Mucosa of descending colon (tissue), 3 donors: ENCODE measurements at places on chromosomes 16 and 17. TPM values are rescaled to one million over a fixed set of nuclear protein-coding genes. Genes with fewer than 3 reads are reported as not detected.

DNA sequence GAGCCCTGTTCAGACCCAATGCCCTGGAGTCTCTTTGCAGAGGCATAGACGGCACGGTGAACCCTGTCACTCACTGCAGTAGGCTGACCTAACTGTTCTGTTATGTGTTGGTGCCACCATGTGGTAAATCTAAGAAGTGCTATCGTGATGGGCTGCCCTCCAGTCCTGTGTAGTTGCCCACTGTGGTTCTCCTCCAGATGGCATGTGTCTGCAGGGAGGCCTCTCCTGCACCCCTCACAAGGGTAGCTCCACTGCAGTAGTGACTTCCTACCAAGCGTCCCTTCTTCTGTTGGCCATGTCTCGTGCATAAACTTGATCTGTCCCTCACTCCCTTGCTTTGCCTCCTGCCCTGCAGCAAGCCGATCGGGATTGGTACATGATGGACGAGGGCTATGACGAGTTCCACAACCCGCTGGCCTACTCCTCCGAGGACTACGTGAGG, 5.8 kb downstream of the DHX38 start:
- no peak for DNase-seq

DNA sequence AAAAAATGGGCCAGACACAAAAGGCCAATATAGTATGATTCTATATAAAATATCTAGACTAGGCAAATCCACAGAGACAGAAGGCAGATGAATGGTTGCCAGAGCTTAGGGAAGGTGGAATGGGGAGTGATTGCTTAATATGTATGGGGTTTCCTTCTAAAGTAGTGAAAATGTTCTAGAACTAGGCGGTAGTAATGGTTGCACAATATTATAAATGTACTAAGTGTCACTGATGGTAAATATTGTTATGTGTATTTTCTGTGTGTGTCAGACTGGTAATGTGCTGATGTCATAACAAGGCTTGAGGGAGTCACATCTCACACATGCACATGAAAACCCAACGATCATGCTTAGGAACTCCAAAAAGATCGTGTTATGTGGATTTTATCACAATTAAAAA, 106.9 kb upstream of the SIAH1 start:
- no peak for DNase-seq

DNA sequence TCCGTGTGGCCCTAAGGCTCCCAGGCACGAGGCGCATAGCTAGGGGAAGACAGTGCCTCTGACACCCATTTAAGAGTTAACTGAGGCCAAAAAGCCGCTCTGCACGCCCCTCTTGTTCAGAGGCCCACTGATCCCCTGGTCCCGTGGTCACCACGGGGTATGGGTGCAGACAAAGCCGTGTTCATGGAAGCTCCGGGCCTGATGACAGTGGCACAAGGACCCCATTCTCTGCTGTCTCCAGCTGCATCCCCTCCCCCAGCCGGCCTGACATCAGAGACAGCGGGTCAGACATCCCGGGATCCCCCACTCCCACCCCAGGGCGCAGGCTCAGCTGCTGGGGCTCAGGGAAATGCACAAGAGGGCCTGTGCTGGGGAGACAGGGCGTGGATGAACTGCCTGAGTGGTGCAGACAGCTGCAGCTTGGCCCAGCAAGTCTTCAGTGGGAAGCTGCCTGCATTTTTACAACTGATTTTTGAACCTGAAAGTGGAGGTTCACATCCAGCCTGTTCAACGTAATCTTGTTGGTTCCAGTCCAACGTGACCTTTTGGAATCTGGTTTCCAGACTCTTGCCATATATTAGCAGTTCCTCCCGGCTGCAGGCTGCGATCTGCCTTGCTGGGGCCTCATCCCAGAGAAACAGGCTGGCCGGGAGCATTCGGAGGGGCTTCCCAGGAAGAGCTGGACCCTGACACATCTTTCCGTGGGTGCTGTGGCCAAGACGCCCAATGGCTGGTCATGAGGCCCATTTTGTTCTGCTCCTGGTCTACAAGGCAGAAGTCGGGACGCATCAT, 9.7 kb upstream of the BAHCC1 start:
- no peak for DNase-seq

GRCh38 chr17:44782326-44782850, 23.6 kb downstream of the ADAM11 start:
- no peak for DNase-seq

DNA sequence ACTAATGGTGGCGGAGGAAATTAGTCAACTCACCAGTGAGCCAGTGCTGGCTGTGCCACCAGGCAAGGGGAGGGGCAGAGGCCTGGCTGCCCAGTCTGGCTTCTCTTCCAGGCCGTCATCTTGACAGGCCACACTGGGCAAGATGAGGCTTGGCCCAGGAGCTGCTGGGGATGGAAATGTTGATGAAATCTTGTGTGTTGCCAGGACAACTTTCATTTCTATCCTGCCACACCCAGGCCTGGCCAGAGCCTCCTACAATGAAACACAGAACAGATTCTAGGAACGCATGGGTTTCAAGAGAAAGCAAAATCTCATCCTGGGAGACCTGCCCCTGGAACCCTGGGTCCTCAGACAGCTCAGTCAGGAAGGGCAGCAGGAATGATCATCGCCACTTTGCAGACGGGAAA, 9.3 kb downstream of the HEXIM2 start:
- DNase-seq: peak; percentile 72

GRCh38 chr17:50037321-50038107, 18.4 kb upstream of the ITGA3 start:
- peak; percentile 58 for DNase-seq

- DNase-seq: no peak
Measured at GRCh38 chr17:50487213-50488096, 8.8 kb downstream of the RSAD1 start.

- DNase-seq: peak; percentile 39
Measured at GRCh38 chr16:23509782-23510163, 521 bp downstream of the GGA2 start.

The C16orf96 gene
- total RNA-seq: not detected

GRCh38 chr17:72175263-72175662, 54.4 kb downstream of the SOX9 start:
- DNase-seq: no peak

DNA sequence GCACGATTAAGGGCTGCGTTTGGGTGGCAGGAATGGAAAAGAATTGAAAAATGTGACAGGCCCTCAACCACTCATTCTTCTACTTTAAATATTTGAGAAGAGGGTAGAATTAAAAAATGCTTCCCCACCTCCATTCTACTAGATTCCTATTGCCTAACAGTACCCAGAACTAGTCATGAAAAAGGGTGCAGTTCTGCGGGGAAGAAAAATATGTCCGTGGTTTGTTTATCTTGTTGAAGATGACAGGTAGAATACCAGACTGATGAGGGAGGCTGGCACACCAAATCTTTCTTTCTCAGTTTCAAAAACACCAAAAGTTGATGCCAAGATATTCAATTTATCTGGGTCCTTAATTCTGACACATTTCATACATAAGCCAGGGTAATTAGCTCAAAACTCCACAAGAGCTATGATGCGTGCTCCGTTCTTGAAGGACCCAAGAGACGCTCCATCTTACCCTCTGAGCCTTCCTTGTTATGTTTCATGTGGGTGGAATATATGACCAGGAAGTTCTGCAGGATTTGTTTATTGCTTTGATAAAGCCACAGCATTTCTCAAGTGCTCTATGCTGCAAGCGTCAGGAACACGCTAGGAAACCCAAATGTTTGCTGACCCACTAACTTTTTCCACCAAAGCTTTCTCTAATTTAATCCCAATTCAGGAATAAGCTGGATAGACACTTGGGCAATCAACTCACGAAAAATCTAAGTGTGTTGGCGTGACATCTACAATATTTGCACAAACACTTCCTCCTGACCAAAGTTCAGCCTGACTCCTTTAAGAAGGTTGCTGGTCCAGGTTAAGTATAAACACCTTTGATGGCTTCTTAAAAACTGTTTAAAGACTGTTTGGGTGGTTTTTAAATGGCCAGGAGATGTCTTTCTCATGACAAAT, 20.6 kb upstream of the GAN start:
- DNase-seq: peak; percentile 61

The MYH1 gene
- not detected for total RNA-seq

GRCh38 chr17:30557916-30558685, 80.9 kb downstream of the GOSR1 start:
- DNase-seq: no peak

GRCh38 chr17:21674242-21674731, 18.0 kb upstream of the KCNJ18 start:
- no peak for DNase-seq

The ODAD4 gene
- total RNA-seq: not detected

The NXPH3 gene
- 2.3 TPM for total RNA-seq

- DNase-seq: no peak
Measured at GRCh38 chr16:57537194-57537505, 779 bp upstream of the CCDC102A start.

The RAB34 gene
- total RNA-seq: 6.5 TPM

The MEFV gene
- 0.61 TPM for total RNA-seq

- DNase-seq: no peak
Measured at GRCh38 chr17:73646409-73647300, 2.4 kb upstream of the SDK2 start.

- no peak for DNase-seq
Measured at GRCh38 chr17:63437287-63438091, 8.6 kb downstream of the CYB561 start.

The NTN1 gene
- total RNA-seq: 4.0 TPM

- no peak for DNase-seq
Measured at GRCh38 chr17:80927791-80928216, 63.8 kb upstream of the CHMP6 start.

DNA sequence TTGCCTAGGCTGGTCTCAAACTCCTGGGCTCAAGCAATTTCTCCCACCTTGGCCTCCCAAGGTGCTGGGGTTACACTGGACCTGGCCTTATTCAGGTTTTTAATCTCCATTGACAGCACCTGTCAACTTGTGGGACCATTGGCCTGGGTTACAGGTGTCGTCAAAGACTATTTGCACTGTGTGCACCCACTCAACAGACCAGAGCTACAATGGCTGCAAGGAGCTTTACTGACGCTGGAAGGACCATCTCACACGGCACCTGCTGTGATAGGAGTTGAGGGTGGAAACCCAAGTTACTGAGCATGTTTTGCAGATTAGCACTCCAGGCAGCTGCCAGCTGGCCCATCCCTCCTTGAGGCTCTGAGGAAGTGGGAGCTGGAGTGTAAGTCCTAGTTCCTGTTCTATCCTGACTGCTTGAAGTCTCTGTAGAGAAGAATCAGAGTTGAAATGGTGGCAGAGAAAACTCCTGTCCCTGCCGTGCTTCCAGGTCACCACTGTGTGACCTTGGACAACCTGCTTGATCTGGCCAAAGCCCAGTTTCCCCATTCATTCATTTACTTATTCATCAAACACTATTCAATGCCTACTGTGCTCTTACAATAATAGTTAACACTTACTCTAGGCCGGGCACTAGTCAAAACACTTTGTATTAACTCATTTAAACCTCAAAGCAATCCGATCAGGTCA, 42.4 kb upstream of the LONP2 start:
- no peak for DNase-seq

DNA sequence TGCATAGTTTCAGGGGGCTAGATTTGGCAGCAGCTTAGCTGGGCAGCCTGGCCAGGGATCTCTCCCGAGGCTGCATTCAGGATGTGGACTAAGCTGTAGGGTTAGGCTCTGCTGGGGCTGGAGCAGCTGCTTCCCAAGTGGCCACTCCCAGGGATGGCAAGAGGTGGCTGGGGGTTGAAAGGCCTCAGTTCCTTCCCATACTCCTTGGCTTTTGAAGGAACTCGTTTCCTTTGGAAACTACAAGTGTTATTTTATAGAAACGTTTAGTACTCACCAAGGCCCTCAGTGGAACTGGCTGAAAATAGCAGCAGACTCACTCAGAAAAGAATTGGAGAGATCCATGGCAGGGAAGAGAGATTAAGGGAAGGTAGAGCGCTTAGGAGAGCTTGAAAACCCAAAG, 76.4 kb downstream of the WWP2 start:
- peak; percentile 52 for DNase-seq

The NOG gene
- 0.32 TPM for total RNA-seq

DNA sequence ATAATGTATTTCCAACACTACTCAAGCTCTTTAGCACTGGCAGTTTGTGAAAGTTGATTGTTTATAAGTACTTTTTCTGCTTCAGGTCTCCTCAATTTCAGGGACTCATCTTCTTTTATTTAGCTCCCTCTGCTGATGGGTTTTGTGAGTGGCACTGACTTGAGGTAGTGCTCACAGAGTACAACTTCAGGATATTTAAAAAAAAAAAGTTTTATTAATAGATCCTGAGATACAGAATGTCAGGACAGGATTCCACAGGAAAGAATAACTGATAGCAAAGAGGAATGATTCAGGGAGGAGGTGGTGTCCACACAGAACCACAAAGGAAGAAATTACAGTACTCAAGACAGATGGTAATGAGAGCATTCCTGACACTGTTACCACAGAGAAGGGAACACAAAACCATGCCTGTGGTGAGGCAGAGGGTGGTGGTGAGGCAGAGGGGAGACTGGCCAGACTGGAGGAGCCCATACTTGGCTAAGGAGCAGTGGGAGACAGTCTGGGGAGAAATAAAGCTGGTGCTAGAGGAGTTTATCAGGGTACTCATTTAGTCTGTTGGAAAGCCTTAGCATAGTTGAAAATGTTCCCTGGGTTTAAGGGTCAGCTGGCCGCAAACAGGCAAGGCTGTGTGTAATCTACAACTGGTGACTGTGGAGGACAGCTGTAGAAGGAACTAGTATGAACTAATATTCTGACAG, 63.7 kb downstream of the SPAG9 start:
- peak; percentile 54 for DNase-seq

- no peak for DNase-seq
Measured at GRCh38 chr17:61426482-61427304, 25.5 kb upstream of the TBX4 start.

The IGF2BP1 gene
- total RNA-seq: not detected

DNA sequence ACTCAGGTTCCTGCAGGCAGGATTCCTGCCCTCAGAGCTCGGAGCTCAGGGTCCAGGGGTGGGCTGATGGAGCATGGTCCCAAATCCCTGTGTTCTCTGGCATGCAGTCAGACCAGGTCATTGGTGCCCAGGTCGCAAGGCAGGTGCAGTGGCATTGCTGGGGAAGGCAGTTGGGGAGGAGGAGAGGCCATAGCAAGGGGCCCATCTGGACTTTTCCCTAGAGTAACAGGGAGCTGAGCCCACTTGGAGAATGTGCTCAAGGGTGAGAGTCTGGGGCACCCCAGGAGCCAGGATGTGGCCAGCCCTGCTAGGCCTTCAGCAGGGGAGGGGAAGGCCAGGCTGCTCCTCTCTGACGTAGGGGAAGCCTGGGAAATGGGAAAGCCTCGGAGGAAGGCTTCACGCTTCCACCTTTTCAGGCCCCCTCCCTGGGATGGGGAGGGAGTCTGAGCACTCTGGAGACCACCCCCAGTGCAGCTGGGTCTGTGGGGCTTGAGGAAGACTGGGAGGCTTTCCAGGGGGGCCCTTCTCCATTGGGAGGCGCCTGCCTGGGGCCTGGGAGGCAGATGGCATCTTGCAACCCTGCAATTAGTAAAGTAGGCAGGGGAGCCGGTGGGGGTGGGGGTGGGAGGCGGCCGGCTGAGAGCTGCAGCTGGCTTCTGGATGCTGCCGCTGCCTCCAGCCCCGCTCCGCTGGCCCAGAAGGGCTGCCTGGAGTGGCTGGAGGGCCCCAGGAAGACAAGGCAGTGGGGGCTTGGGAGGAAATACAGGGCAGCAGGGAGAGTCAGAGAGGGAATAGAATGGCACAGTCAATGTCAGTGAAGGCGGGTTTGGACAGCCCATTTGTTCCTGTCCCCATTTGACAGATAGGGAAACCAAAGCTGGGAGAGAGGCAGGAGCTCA, 21.1 kb upstream of the DOK4 start:
- no peak for DNase-seq
